ENCODE measurements at places on chromosomes 5 and 9.

DNA sequence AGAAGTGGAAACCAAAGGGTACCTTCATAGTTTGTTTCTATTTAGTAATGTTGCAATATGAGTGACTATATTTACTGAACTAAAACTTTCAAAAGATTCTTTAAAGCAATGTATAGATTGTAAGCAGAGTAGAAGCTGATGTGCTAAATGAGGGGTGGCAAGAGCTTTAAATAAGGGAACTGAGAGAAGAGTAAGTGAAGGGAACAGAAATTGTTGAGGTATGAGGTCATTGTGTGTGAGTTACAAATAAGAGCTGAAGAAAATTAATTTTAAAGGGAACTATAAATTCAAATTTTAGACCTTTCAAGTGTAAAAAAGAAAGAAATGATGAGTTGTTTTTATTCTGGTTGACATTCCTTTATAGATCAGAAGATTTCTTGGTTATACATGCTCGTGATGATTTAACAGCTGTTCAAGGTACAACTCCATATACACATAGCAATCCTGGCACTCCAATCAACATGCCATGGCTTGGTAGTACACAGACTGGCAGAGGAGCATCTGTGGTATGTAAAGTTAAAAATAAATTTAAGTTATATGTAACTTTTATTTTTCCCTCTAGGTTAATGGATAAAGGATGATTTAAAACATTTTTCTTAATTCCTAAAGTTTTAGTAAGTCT is 135.1 kb upstream of the TNFAIP8 start:
- no peak overlapping the region for H3K27ac ChIP-seq
- H3K36me3 ChIP-seq: peaks cover 76% of the 10 kb centered on the region
- no peak for DNase-seq
- H3K4me3 ChIP-seq: no peak overlapping the region
- no peaks in the 10 kb centered on the region for H3K4me1 ChIP-seq

DNA sequence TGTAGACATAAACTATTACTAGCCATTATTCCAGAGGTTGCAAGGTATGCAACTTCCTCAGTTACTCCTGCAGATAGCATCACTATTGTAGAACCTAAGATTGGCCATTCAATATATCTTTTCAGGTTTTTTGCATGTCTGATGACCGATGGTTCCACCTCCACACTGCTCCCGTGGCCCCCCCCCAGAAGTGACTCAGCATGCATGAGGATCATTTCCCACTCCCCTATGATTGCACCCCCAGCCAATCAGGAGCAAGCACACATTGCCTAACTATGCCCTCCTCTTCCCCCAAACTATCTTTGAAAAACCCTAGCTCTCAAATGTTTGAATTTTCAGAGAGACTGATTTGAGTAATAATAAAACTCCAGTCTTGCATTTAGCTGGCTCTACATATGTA is 601.4 kb upstream of the TLE4 start:
- H3K36me3 ChIP-seq: no peaks in the 10 kb centered on the region
- H3K27ac ChIP-seq: no peak overlapping the region
- no peaks in the 10 kb centered on the region for H3K27me3 ChIP-seq
- no peak for DNase-seq
- H3K4me3 ChIP-seq: no peak overlapping the region

GRCh38 chr5:164119806-164120447 is 614.5 kb downstream of the MAT2B start:
- H3K4me3 ChIP-seq: no peak overlapping the region
- H3K36me3 ChIP-seq: no peaks in the 10 kb centered on the region
- DNase-seq: no peak
- H3K27ac ChIP-seq: no peak overlapping the region

DNA sequence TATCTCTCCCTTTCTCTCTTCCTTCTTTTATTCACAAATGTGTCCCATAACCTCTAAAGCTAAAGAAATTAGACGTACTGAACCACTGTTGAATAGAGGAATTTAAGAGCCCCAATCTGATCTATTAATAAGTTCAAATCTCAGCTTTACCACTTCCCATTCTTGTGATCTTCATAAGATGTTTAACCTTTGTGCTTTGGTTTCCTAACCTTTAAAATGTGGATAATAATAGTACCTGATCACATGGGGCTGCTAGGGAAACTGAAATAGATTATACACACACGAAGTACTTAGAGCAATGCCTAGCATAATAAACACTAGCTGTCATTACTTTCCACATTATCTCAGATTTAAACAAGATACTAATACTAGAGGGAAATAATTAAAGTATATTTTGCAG is 324.3 kb upstream of the SEMA6A start:
- no peaks in the 10 kb centered on the region for H3K4me1 ChIP-seq
- H3K36me3 ChIP-seq: no peaks in the 10 kb centered on the region
- H3K27me3 ChIP-seq: no peaks in the 10 kb centered on the region
- H3K4me3 ChIP-seq: no peak overlapping the region
- no peak overlapping the region for H3K27ac ChIP-seq

GRCh38 chr5:142677198-142677597 is 8.7 kb downstream of the FGF1 start:
- no peaks in the 10 kb centered on the region for H3K4me1 ChIP-seq
- no peak overlapping the region for H3K4me3 ChIP-seq
- no peak overlapping the region for H3K27ac ChIP-seq
- H3K27me3 ChIP-seq: no peaks in the 10 kb centered on the region
- DNase-seq: no peak

DNA sequence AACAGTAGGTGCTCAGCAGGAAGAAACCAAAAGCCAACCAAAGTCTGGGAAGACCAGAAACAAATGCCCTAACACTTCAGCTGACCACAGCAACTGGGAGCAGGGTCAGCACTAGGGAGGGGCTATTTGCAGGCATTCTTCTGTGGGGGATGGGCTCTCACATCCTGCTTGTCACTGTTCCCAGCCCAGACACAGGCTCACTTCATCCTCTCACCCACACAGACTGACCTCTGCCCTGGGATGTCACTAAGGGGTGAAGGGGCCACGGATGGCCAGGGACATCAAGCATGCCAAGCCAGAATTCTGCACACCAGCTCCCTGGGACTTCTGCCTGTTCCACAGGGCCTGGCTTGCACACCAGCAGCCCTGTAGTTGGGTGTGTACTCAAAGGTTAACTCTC is 28.7 kb downstream of the GFRA3 start:
- no peaks in the 10 kb centered on the region for H3K36me3 ChIP-seq
- peaks cover 26% of the 10 kb centered on the region for H3K27me3 ChIP-seq
- no peak overlapping the region for H3K27ac ChIP-seq
- H3K4me3 ChIP-seq: no peak overlapping the region
- peaks cover 6% of the 10 kb centered on the region for H3K4me1 ChIP-seq
- DNase-seq: no peak

GRCh38 chr5:82364497-82364896 is 86.3 kb upstream of the RPS23 start:
- H3K36me3 ChIP-seq: no peaks in the 10 kb centered on the region
- no peak overlapping the region for H3K27ac ChIP-seq
- DNase-seq: no peak
- H3K4me3 ChIP-seq: no peak overlapping the region
- H3K4me1 ChIP-seq: no peaks in the 10 kb centered on the region

- H3K27ac ChIP-seq: no peak overlapping the region
- DNase-seq: no peak
- peaks cover 5% of the 10 kb centered on the region for H3K4me1 ChIP-seq
- no peak overlapping the region for H3K4me3 ChIP-seq
- no peaks in the 10 kb centered on the region for H3K27me3 ChIP-seq
Measured at GRCh38 chr5:59660737-59661136, 232.8 kb downstream of the PDE4D start.

GRCh38 chr5:157845914-157846598 is 12.9 kb downstream of the CLINT1 start:
- DNase-seq: no peak
- H3K4me3 ChIP-seq: no peak overlapping the region
- H3K27ac ChIP-seq: no peak overlapping the region
- no peaks in the 10 kb centered on the region for H3K27me3 ChIP-seq

DNA sequence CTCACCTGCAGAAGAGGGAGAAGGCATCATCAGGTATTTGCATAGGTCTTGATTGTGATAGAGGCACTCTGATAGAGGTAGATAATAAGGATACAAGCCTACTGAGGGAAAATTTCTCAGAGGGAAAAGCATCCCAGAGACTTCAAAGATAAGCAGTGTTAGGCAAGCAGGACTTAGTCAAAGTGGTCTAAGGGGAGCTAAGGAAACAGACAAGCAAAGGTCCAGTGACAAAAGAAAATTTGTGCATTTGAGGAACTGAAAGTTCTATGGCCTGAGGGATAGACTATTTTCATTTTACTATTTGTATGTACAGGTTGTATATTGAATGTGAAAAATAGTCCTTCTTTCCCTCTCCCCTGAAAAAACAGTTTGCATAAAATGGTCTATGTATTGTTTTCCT is 27.4 kb downstream of the OXCT1 start:
- no peaks in the 10 kb centered on the region for H3K4me1 ChIP-seq
- H3K27me3 ChIP-seq: no peaks in the 10 kb centered on the region
- H3K27ac ChIP-seq: no peak overlapping the region
- H3K36me3 ChIP-seq: peaks cover 54% of the 10 kb centered on the region
- H3K4me3 ChIP-seq: no peak overlapping the region
- no peak for DNase-seq

DNA sequence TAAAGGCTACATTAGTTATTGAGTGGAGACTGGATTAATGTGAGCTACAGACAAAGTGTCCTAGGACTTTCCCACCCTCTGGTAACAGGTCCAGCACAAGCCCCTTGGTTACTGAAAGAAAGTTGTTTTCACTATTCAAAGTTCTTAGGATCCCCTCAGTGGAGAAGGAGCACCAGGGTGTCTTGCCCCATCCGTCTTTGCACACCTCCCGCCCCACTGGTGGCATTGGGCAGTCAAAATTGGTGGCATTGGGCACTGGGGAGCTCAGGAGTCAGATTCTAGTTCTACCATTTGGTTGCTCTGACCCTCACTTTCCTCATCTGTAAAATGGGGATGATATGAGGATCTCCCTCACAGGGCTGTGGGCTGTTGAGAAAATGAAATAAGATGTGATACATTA is 2.4 kb upstream of the ANGPTL2 start:
- H3K36me3 ChIP-seq: no peaks in the 10 kb centered on the region
- peaks cover 5% of the 10 kb centered on the region for H3K27me3 ChIP-seq
- H3K27ac ChIP-seq: no peak overlapping the region
- peaks cover 46% of the 10 kb centered on the region for H3K4me1 ChIP-seq

DNA sequence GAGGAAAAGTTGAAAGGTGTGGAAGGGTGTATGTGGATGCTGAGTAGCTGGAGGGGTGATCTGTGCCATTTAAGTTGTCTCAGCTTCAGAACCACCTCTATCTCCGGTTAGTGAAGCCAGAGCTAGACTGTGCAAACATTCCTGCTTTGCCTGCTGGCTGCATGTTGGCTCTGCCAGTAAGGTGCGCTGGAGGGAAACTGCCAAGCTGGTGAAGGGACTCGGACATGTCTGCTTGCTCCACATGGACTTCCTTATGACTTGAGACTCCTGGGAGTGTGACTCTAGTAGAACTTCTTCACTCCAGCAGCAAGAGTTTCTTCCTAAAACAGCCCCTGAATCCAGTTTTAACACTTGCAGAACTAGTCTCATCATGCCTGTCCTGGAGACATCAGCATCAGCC is 27.9 kb downstream of the DAB2 start:
- no peaks in the 10 kb centered on the region for H3K4me1 ChIP-seq
- no peaks in the 10 kb centered on the region for H3K27me3 ChIP-seq
- no peaks in the 10 kb centered on the region for H3K36me3 ChIP-seq
- H3K27ac ChIP-seq: no peak overlapping the region
- no peak overlapping the region for H3K4me3 ChIP-seq
- no peak for DNase-seq

DNA sequence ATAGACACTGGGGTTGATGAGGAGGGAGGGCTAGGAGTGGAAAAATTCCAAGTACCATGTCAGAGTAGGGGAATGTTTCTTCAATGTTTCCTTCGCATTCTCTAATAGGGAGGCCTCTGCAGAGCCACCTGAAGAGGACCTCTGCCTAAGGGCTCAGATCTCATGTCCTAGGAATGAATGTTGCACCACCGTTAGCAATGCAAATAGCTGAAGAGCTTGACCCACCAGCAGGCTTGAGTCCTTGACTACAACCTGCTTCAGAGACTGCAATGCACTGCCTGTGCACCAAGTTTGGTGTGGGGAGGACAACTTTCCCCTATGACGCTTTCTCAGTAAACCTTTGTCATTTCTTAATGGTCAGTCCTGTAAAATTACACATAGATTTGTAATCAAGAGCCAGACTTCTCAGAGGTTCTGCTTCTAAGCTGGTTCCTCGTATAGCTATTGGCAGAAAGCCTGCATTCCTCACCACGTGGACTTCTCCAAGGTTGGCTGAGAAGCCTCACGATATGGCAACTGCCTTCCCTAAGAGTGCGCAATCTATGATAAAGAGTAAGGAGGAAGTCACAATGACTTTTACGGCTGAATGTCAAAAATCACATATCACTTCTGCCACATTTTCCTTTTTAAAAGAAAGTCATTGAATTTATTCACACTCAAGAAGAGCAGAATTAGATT is 600.7 kb upstream of the PTGER4 start:
- H3K4me1 ChIP-seq: no peaks in the 10 kb centered on the region
- H3K27me3 ChIP-seq: no peaks in the 10 kb centered on the region
- no peak overlapping the region for H3K4me3 ChIP-seq
- no peak for DNase-seq
- H3K27ac ChIP-seq: no peak overlapping the region

DNA sequence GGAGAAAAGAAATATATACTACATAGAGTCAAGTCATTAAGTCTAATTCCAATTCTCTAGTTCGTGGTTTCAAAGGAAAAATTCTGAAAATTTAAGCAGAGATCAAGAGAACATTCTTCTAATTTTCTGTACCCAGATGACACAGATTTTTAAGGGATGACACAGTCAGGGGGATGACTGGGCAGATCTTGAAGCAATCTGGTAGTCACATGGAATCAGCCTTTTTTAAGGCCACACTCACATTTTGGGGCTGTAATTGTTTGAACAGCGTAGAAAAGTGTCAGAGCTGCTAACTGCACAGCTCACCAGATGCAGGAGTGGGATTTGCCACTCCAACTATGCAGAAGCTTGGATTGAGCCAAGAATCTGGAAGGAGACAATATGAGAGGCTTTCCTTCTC is 20.4 kb downstream of the PDE4D start:
- no peak for DNase-seq
- H3K36me3 ChIP-seq: no peaks in the 10 kb centered on the region
- H3K27ac ChIP-seq: no peak overlapping the region

- no peaks in the 10 kb centered on the region for H3K27me3 ChIP-seq
- H3K4me1 ChIP-seq: peaks cover 16% of the 10 kb centered on the region
- H3K36me3 ChIP-seq: no peaks in the 10 kb centered on the region
- no peak for DNase-seq
- H3K4me3 ChIP-seq: no peak overlapping the region
Measured at GRCh38 chr5:180521101-180521500, 26.9 kb downstream of the CNOT6 start.

DNA sequence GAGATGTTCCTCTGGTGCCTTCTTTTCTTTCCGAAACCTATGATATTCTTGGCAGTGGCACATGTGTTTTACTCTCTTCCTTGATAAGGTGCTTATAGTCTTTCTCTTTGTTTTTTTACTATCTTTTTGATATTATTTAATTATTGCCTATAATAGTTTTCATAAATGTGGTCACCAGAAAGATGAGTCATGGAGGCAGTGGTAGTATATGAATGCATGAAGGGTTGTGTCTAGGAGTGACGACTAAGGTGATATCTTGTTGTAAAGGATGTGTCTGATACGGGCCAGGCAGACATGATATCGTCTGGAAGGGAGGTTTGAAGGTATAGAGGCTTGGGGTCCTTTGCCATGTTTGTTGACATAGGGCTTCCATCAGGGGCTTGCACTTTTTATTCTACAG is 36.8 kb downstream of the SLC44A1 start:
- no peak for DNase-seq
- no peaks in the 10 kb centered on the region for H3K27me3 ChIP-seq
- H3K4me1 ChIP-seq: peaks cover 65% of the 10 kb centered on the region
- no peak overlapping the region for H3K4me3 ChIP-seq

Data from esophagus squamous epithelium (tissue), 5 donors.